ENCODE measurements at places on chromosomes 2 and 18.

DNA sequence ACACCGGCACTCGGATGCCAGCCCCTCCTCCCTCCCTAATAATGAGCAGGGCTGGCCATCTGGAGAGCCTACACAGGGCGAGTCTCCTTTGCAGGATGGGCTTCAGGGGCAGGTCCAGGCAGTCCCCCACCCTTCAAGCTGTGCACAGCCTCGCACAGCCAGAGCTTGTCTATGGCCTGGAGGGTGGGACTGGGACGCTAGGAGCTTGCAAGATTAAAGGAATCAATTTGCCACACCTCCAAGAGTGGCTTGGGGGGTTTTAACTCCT is 43.9 kb upstream of the OTOF start:
- DNase-seq, result no peak

GRCh38 chr2:149164296-149164695 is 125.8 kb downstream of the LYPD6B start:
- no peak for DNase-seq

DNA sequence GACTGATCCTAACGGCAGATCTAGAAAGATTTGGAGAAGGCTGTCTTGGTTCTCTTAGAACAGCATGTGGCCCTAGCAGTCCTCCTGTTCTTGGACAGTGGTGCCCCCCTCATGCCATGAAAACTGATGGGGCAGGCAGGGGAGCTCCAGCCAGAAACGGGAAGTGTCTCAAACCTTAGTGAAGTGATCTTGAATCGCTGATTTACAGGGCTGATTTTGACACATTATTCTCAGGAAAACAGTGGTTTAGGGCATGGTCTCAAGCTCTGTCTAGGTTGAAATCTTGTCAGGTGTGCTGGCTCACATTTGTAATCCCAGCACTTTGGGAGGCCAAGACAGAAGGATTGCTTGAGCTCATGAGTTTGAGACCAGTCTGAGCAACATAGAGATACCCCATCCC is 37.8 kb downstream of the SRSF7 start:
- DNase-seq, result no peak

DNA sequence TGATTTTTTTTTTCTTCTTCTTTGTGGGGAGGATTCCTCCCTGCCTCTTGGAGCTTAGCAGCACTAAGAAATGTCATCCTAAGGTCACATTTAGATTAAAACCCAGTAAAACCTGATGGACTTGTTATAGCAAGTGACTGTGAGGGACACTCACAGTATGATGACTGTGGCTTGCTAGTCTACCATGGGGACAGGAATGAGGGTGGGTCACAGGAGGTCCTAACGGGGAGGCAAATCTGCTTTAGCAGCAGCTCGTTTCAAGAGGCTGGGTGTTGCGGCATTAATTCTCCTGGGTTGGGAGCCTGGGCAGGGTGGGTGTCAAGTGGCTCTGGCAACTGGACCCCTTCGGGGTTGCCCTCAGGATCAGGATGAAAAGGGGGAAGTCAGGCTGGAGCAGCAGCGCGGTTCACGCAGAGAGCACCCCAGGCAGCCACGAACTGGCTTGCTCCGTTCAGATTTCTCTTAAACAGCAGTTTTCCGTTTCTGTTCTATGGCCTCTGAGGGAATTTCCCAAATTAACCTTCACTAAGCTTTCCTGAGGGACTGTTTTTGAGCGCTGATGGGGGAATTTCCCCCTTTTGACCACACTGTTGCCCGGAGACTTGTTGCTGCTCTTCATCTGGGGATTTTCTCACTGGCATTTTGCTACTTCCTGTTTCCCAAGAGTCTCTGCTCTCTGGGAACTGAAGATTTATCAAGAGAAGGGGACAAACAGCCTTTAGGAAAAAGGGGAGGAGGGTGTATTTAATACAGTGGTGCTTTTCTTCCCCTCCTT is 59.8 kb upstream of the PELI1 start:
- no peak for DNase-seq

DNA sequence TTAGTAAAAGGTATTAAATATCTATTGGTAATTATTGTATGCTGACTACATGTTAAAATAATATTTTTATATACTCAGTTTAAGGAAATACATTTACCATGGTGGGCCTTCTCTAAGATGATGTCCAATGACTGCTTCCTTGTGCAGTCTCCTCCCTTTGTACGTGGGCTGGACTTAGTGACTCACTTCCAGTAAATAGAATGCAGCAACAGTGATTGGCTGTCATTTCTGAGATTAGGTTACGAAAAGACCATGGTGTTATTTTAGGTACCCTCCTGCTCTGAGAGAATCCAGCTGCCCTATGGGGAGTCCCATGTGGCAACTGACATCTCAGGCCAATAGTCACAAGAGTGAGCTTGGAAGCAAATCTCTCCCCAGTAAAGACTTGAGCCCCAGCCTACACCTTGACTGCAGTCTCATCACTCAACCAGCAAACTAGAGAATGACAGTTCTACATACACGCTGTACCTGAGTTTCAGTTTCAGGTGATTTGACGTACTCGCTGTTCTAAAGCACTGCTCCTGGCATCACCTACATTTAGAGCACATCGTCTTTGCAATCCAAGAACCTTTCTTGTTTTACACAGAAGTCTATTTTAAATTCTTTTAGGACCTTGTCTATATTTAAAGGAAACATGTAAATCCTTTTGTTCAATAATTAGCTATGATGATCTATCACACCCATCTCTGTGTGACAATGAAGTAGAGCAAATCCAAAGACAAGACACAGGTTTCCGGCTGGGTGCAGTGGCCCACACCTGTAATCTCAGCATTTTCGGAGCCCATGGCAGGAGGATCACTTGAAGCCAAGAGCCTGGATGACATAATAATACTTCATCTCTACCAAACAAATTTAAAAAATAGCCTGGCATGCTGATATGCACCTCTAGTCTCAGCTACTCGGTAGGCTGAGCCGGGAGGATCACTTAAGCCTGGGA is 87.2 kb downstream of the COBLL1 start:
- no peak for DNase-seq

- DNase-seq, result no peak
Observed at GRCh38 chr2:227933884-227934283, 62.5 kb downstream of the DAW1 start.

DNA sequence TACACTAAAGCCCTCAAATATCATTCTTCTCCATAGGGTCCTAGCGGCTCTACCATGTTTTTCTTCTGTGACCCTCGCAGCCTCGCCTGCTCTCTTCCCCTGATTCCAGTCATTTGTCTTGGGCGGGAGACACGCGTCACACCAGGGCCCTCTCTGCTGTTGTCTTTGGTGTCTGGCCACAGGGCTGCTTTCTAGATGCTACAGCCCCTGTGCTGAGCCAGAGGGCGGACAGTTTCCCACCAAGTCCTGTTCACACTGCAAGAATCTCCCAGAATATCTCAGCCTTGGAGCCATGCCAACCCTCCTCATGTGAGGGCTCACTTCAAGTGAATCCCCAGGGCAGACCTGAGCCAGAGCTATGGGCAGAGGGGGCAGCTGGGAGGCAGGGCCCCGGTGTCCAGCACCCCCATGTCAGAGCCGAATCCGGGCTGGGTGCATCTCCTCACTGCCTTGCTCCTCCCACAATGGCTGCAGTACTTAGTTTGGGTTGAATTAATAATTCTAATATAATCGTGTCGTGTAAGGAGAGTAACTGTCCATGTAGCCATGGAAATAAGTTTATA is 42.1 kb downstream of the DIPK1C start:
- DNase-seq, result no peak

GRCh38 chr2:221554769-221555493 is 17.2 kb downstream of the EPHA4 start:
- no peak for DNase-seq

Data from CD8-positive, alpha-beta T cell (primary cell).